ENCODE measurements at places on chromosomes 3 and 15. TPM values are rescaled to one million over a fixed set of nuclear protein-coding genes. Genes with fewer than 3 reads are reported as not detected.

Gene ZNF609
- 55.5 TPM for total RNA-seq

Gene TEX55
- not detected for total RNA-seq

Gene PRR23E
- total RNA-seq: not detected

Gene TRAT1
- total RNA-seq: not detected

Gene TIGIT
- total RNA-seq: not detected

Gene GOLGA8R
- total RNA-seq: 0.31 TPM

Gene ZSCAN2
- total RNA-seq: 28.0 TPM

Gene GOLGA6L7
- 0.15 TPM for total RNA-seq

Gene OXSM
- 10.7 TPM for total RNA-seq

Gene UNC13C
- total RNA-seq: 6.3 TPM

Gene CHCHD6
- 34.4 TPM for total RNA-seq

Gene CISH
- total RNA-seq: 2.0 TPM

DNA sequence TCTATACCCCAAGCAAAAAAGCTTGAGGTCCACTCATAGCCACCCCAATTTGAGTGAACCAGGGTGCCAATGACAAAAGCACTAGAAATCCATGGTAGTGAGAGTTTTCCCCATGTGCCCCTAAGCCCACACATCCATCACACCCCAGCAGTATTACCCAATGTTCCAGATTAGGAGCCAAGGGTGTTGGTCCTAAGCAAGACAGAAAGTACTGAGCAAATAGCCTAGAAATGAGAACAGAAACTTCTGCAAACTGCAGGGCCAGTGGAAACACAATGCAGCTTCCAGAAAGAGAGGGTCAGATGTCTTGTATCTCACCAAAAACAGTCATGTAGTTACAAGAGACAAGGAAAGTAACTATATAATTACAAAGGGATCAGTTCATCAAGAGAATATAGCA, 10.9 kb upstream of the OXTR start:
- DNase-seq: no peak

- peak; percentile 79 for DNase-seq
These were observed 8.3 kb upstream of the PGPEP1L start for GRCh38 chr15:99015698-99016568.

DNA sequence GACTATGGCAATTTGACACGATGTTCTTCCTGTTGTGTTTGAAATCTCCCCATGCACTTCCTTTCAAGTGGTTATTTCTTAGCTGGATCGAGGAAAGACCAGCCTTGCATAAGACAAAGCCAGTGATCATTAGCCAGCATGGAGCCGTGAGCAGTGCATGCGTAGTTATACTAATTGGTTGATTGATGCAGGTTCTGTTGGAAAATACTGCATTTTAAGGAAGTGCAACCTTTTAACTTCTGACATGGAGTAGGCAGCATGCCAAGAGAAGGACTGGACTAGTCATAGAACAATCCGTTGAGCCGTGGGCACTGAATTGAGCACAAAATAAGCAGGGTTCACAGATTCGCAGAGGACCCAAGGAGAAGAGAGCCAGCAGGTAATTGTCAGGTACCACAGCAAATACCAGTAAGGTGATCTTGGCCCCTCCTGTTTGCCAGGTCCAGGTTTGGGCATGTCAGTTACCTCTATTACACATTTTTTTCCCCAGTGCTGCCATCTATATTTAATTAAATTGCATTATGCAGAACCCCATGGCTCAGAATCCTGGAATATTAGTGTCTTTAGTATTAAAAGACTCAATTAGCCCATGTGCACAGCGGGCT, 29.0 kb upstream of the BCL6 start:
- DNase-seq: no peak

GRCh38 chr3:182366746-182367145, 426.6 kb upstream of the ATP11B start:
- no peak for DNase-seq

GRCh38 chr3:42689421-42690014, 4.2 kb downstream of the KLHL40 start:
- DNase-seq: no peak

DNA sequence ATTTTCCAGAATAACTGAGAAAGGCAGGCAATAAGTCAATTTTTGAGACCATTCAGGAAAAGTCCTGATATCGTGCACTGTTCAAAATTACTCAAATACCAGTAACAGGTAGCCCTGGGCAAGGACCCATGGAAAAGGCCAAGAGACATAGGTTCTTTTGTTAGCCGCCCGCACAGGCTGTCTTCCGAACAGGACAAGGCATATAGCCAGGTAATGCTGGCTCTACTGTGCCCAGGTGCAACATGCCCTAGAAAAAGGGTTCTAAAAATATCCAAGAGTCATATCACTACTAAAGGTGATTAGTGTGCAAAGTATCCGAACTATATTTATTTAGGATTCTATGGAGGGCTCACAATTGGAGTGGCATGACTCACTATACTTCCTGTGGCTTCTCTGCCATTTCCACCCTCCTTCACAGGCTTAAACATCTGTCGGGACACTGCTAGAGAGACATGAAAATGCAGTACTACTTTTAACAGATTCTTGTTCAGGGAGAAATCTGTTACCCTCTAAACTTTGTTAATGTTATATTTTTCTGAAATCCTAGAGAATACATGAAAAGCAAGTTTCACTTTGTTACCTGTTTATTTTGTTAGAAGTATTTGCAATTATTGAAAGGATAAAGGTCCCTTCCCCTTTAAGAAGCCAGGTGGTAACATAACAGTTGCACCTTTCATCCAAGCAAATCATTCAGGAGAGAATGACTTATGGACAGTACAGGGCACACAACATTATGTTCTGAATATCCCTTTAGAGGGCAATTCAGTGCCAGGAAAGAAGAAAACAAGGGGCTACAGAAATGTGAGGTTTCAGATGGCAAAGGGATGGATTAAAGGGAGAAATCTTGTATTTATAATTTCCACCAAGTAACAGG, 293.3 kb upstream of the THBS1 start:
- DNase-seq: no peak

DNA sequence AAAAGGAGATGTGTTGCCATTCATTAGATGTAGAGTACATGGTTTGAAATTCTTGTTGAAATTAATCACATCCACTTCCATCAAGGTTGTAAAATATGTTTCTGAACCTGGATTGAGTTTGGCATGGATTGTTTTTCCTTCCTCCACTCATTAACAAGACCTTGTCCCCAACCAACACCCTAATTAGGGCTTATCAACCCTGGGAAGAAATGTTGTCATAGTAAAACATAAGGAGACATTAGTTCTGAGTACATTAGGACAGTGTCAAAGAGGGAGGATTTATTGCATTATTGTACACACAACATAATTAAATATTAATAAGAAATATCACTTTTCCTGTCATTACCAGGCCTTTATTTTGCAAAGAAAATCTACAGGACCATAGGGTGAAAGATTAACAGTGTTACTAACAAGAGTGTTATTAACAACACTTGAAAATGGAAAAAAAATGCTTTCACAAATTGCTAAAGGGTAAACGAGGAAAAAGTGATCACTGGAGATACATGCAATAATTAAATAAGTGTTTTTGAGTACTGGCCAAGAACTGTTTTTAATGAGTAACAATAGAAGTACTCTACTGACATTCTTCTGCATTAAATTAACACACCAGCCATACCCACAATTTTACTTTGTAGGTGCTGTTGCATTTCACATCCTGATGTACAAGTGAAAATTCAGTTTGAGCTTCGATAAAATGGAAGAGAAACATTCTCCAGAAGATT, 30.4 kb upstream of the WDR72 start:
- no peak for DNase-seq

DNA sequence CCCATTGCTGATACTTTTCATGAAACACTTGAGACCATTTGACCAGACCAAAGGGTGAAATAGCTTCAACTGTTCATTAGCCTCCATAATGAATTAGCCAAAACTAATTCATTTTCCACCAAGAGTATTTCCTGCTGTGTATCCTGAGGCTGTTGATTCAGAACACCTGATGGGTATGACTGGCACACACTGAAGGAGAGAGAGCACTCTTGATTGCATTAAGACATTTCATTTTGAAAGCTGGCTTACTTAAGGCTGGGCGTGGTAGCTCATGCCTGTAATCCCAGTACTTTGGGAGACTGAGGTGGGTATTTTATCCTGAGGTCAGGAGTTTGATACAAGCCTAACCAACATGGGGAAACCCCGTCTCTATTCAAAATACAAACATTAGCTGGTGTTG, 175.6 kb downstream of the AGBL1 start:
- no peak for DNase-seq

DNA sequence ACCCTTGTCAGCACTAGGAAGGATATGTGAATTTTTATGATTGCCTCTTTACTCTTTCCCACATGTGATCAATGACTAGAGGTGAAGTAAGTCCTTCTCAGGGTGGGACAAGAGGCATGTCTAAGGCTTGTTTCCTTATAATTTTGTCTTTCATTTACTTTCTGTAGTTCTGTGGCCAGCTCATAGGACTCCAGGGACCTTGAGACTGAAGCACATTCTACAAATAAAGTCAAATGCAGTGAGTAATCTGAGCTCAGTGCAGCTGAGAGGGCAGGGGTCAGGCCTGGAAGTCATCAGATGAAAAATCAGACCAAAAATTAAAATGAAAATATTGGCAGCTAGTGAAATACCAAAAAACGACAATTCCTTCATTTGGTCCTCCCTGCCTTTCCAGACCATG, 424.7 kb upstream of the THBS1 start:
- DNase-seq: no peak

DNA sequence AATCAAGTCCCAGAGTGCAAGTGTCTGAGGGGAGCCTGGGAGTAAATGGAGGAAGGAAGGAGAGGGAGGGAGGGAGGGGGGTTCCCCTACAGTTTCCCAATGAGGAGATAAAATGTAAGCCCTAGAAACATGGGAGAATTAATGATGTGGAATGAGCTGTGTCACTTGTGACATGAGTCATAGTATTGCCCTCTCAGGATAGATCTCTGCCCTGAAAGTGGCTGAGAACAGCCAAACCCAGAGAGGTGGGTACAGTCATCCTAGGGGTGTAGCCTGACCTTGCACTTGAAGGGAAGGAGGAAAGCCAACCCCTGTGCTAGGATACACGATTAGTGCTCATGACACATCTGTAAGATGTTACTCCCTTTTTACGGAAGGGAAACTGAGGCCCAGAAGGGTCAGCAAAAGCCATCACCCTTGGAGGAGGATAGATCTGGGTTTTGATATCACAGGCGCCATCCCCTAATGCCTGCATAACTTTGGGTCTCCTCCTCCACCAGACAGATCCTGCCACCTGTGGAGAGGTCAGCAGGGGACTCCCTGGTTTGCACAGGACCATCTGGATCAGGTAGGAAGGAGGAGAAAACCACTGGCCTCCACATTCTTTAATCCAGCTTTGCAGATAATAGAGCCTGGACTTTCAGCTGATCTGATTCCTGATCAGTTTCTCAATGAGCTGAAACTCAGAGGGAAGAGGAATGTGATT, 23.1 kb upstream of the USP3 start:
- DNase-seq: peak; percentile 50

DNA sequence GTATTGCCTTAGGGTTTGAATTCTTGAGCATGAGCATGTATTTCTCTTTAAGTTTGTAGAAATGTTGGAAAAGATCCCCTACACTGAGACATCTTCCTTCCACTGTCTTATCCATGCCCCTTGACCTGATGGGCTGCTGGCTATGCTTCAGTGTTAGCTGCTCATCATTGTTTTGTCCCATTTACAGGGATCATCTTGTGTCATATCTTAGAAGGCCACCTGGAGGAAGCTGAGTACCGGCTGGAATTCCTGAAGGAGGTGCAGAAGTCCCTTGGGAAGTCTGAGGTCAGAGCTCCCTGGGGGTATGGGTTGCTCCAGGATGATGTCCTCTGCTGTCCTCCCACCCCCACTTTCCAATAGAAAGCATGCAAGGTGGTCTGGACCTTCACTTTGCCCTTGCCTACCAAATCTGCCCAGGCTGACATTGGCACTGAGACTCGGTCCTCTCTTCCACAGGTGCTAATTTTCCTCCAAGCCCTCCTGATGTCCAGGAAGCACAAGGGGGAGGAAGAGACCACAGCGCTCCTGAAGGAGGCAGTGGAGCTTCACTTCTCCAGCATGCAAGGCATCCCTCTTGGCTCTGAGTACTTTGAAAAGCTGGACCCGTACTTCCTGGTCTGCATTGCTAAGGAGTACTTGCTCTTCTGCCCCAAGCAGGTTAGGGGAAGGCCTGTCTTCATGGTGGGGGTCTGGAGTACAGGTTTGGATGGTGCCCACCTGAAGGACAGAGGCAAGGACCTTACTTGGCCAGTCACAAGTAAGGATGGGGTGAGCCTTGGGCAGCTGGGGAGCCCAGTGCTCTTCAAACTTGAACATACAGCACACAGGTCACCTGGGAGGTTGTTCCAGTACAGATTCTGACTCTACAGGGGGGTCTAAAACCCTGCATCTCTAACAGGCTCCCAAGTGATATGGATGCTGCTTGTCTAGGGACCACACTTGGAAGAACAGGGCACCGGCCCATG, 17.7 kb downstream of the TTC21A start:
- peak; percentile 77 for DNase-seq

GRCh38 chr3:88150806-88151205, 1.0 kb downstream of the C3orf38 start:
- DNase-seq: no peak

- no peak for DNase-seq
These were observed 17.9 kb downstream of the CD80 start for GRCh38 chr3:119541547-119541946.

- no peak for DNase-seq
These were observed 307.4 kb downstream of the NTRK3 start for GRCh38 chr15:87949151-87949574.

DNA sequence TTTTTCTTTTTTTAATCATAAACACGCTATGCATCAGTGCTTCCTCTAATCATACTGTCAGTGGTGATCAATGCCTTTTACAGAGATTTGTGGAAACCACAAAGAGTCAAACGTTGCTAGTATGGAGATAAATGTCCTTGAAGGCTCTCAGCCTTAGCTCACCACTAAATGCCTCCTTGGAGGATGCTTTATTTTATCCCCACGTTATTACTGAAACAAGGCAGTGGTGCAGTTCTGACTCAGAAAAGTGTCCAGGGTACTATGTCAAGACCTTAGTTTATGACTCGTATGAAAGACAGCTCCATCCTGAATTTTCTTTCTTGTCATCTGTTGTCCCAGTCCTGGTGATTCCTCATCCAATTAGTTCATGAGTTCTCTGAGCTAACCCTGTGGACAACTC, 1146.7 kb downstream of the IGSF11 start:
- DNase-seq: no peak

- DNase-seq: peak; percentile 21
These were observed 21.7 kb downstream of the PXYLP1 start for GRCh38 chr3:141253326-141253725.

- no peak for DNase-seq
These were observed 736.4 kb downstream of the FHIT start for GRCh38 chr3:60514866-60515265.

- DNase-seq: no peak
These were observed 198.0 kb downstream of the SV2B start for GRCh38 chr15:91298101-91298500.

DNA sequence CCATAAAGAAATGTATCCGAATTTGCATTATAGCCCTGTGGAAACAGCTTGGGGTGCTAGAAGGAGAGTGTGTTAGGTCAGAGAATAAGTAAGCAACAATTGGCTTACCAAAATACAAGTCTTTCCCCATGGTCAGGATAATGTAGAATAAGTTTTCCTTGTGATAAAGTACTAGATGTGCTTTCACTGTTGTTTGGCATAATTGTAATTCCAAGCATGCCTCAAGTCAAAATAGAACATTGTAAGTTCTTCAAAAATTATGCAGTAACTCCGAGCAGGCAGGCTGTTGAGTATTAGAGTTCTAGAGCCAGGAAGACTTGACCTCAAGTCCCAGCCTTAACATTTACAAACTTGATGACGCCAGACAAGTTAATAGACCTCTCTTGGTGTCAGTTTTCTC, 242.0 kb downstream of the TUSC7 start:
- no peak for DNase-seq

- no peak for DNase-seq
These were observed 109.2 kb upstream of the LRTM1 start for GRCh38 chr3:55036883-55037577.

GRCh38 chr15:66849393-66849745, 147.3 kb downstream of the SMAD6 start:
- DNase-seq: peak; percentile 39

All from endodermal cell (in vitro differentiated cells).